ENCODE measurements at places on chromosomes 2 and 18. TPM values are rescaled to one million over a fixed set of nuclear protein-coding genes. Genes with fewer than 3 reads are reported as not detected.
A peak's percentile ranks its signal among the peaks of the same experiment; 100 is the strongest.

- peak overlapping the region; percentile 87 for H3K4me3 ChIP-seq
- no peaks in the 10 kb centered on the region for H3K27me3 ChIP-seq
- H3K27ac ChIP-seq, result peak overlapping the region; percentile 96
- H3K36me3 ChIP-seq, result peaks cover 5% of the 10 kb centered on the region
These were observed 961 bp downstream of the RBM43 start for GRCh38 chr2:151260573-151261230.

GRCh38 chr2:161954103-161954502 lies 119.9 kb downstream of the DPP4 start:
- H3K4me3 ChIP-seq, result peak overlapping the region; percentile 12
- peak; percentile 48 for DNase-seq
- no peak overlapping the region for H3K27ac ChIP-seq
- peaks cover 47% of the 10 kb centered on the region for H3K4me1 ChIP-seq

GRCh38 chr2:39216346-39217191 lies 27.2 kb downstream of the CDKL4 start:
- peak overlapping the region; percentile 20 for H3K4me3 ChIP-seq
- DNase-seq, result peak; percentile 87
- peak overlapping the region; percentile 1 for H3K27ac ChIP-seq
- H3K4me1 ChIP-seq, result peaks cover 29% of the 10 kb centered on the region
- H3K36me3 ChIP-seq, result no peaks in the 10 kb centered on the region

The IL1RL1 gene
- polyA plus RNA-seq, result not detected

The KCNE4 gene
- polyA plus RNA-seq, result not detected

GRCh38 chr2:23602116-23602515 lies 217.1 kb downstream of the KLHL29 start:
- H3K4me1 ChIP-seq, result no peaks in the 10 kb centered on the region
- no peak overlapping the region for H3K4me3 ChIP-seq
- H3K27me3 ChIP-seq, result no peaks in the 10 kb centered on the region
- no peak overlapping the region for H3K27ac ChIP-seq
- DNase-seq, result no peak

GRCh38 chr2:194223218-194223617 lies 1433.8 kb upstream of the SLC39A10 start:
- no peak overlapping the region for H3K27ac ChIP-seq
- no peaks in the 10 kb centered on the region for H3K4me1 ChIP-seq
- DNase-seq, result no peak
- no peak overlapping the region for H3K4me3 ChIP-seq
- H3K36me3 ChIP-seq, result no peaks in the 10 kb centered on the region

The UGT1A6 gene
- not detected for polyA plus RNA-seq

The DCDC2C gene
- polyA plus RNA-seq, result not detected

- H3K4me1 ChIP-seq, result no peaks in the 10 kb centered on the region
- no peak overlapping the region for H3K4me3 ChIP-seq
- H3K36me3 ChIP-seq, result no peaks in the 10 kb centered on the region
- no peak for DNase-seq
- H3K27ac ChIP-seq, result no peak overlapping the region
These were observed 38.2 kb upstream of the LYPD6B start for GRCh38 chr2:149000158-149000938.

DNA sequence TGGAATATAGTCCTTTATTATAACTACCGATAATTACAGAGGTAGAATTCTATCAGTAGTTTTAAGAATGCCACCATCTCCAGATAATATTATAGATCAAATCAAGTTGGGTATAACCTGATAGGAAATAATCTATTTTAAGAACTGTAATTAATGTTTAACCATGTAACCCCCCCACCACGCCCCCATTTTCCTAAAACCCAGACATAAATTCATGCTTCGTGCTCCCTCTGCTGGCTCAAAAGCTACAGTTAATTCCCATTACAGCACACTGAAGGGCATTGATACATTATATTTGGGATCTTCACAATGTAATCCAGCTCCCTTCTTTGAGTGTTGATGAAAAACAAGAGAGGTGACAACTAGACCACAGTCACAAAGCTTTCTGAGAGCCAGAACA lies 228.0 kb upstream of the SMAD7 start:
- no peaks in the 10 kb centered on the region for H3K4me1 ChIP-seq
- no peaks in the 10 kb centered on the region for H3K27me3 ChIP-seq
- H3K4me3 ChIP-seq, result no peak overlapping the region
- no peaks in the 10 kb centered on the region for H3K36me3 ChIP-seq
- H3K27ac ChIP-seq, result no peak overlapping the region

GRCh38 chr2:222844323-222844722 lies 16.5 kb upstream of the ACSL3 start:
- H3K36me3 ChIP-seq, result no peaks in the 10 kb centered on the region
- no peak for DNase-seq
- no peaks in the 10 kb centered on the region for H3K27me3 ChIP-seq
- H3K4me1 ChIP-seq, result no peaks in the 10 kb centered on the region

DNA sequence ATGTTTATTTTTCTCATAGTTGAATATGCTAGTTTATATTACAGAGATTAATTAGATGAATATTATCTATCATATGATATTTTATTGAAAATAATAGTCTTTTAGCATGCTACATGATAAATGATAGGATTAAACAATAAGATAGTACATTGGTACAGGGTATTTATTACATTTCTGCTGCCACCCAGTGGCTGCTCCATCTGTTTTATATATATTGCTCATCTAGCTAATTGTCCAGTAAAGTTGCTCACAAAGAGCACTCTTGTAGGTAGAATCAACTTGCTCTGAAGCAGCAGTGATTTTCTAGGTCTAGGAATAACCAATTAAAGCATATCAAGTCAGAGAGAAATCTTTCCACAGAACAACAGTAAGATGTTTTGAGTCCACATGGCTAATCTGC lies 183.3 kb downstream of the ASXL3 start:
- no peak overlapping the region for H3K4me3 ChIP-seq
- DNase-seq, result no peak
- H3K27ac ChIP-seq, result no peak overlapping the region
- H3K4me1 ChIP-seq, result no peaks in the 10 kb centered on the region

The TMEM247 gene
- not detected for polyA plus RNA-seq

The HOXD4 gene
- not detected for polyA plus RNA-seq

DNA sequence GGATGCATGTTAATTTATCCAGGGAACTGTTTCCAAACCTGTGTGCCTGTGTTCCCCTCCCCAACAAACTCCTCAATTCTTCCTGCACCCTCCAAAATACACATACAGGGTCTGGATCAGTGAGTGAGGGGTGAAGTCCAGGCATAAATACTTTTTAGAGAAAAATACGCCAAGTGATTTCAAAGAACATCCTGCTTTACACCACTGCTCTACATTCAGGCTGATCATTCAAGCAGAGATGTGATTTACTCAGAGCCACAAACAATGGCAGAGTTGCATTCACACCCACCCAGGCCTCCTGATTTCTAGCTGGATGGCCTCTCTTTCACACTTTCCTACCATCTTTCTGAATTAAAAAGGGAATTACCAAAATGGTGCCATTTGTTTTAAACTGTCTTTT lies 289.5 kb upstream of the SLC14A2 start:
- no peak for DNase-seq
- H3K27me3 ChIP-seq, result no peaks in the 10 kb centered on the region
- H3K27ac ChIP-seq, result no peak overlapping the region
- H3K36me3 ChIP-seq, result no peaks in the 10 kb centered on the region
- no peak overlapping the region for H3K4me3 ChIP-seq

DNA sequence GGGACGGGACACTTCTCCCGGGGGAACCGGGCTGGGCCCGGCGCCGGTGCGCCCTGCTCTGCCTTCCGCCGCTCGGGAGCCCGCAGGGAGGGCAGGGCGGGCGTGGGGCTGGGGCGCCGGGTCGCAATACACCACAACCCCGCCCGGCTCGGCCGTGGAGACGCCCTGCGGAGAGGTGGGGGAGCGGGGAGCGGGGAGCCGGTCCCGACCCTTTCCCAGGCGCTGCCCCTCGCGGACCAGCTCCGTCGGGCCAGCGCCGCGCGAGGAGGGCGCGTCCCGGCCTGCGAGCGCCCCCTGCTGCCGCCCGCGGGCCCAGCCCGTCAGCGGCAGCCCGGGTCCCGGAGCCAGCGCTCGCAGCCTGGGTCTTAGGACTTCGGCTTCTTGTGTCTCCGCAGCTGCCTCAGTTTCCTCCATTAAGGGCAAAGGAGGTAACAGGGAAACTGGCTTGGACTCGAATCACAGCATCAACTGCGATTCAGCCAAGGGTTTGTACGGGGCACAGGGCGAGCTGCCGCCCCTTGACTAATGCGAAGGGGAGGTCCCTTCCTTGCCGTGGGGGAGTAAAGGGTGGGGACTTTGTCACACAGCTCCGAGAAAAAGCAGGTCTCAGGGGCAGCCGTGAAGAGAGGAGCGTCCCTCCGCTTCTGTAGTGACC lies 635 bp upstream of the ADRA2B start:
- H3K36me3 ChIP-seq, result no peaks in the 10 kb centered on the region
- H3K27ac ChIP-seq, result peak overlapping the region; percentile 55
- H3K27me3 ChIP-seq, result no peaks in the 10 kb centered on the region

DNA sequence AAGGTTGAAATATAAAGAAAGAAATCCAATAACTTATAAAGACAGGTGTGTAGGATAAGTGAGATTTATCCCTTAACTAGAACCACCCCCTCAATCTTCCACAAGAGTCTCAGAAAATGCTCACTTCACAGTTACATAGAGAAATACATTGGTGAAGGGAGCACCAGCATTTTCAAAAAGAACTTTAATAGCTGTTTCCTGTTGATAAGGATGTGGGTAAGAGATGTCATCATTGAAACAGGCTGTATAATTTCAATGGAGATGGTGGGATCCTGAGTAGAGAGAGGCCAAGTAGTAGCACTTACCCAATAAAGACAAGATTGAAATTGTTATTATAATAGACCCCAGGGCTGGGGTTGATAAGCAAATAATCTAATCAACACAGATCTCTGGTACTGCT lies 162.2 kb upstream of the TACR1 start:
- no peaks in the 10 kb centered on the region for H3K36me3 ChIP-seq
- no peak for DNase-seq
- H3K27ac ChIP-seq, result no peak overlapping the region
- H3K27me3 ChIP-seq, result no peaks in the 10 kb centered on the region

DNA sequence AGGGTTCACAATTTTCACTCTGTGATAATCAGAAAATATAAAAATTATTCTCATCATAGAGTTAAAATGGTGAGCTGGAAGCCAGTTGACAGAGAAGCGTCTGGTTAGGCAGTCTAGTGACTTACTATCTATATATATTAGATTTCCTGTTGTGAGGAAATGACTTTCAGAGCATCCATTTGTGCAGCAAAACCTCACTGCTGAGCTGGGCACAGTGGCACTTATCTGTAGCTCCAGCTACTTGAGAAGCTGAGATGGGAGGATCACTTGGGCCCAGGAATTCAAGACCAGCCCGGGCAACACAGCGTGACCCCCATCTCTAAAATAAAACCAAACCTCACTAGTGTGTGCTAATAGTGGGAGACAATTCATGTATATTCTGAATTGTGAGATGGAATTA lies 7.2 kb upstream of the KIAA2012 start:
- no peaks in the 10 kb centered on the region for H3K36me3 ChIP-seq
- no peaks in the 10 kb centered on the region for H3K27me3 ChIP-seq
- H3K27ac ChIP-seq, result no peak overlapping the region
- no peaks in the 10 kb centered on the region for H3K4me1 ChIP-seq

The GKN2 gene
- not detected for polyA plus RNA-seq

The KIAA2012 gene
- polyA plus RNA-seq, result not detected

The ABCB11 gene
- polyA plus RNA-seq, result not detected

DNA sequence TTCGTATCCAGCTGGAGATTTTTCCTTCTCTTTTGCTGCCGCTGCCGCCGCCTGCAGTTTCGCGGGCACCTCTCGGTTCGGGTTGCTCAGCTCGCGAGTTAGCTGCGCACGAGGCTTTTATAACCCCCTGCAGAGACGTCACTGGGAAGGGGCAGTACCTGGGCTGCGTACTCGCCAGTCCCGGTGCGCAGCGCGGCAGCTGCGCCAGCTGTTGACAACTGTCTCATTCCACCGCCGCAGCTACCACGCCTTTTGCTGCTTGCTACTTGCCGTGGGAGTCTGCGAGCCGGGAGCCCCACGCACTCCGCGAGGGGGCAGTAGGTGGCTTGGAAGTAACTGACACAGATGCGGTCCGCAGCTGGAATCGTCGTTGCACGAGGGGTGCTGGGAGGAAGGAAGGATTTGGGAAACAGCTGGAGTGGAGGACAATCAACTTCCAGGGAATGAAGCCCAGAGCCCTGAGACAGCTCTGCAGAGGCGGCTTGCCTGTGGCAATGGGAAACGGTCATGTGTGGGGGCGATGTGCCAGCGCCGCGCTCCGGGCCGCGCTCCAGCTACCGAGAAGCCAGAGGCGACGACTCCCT lies at the start of gene TACR1:
TSS of gene TACR1 (minus strand) at position 93 of the 584 bp plus-strand sequence. CDS start 586 bp downstream, outside the sequence.
- H3K27ac ChIP-seq, result no peak within 1 kb of the TSS
- no peaks in the 10 kb centered on the region for H3K27me3 ChIP-seq
- no peaks in the 10 kb centered on the region for H3K4me1 ChIP-seq
- peak; percentile 51 for DNase-seq
- no peak within 1 kb of the TSS for H3K4me3 ChIP-seq

DNA sequence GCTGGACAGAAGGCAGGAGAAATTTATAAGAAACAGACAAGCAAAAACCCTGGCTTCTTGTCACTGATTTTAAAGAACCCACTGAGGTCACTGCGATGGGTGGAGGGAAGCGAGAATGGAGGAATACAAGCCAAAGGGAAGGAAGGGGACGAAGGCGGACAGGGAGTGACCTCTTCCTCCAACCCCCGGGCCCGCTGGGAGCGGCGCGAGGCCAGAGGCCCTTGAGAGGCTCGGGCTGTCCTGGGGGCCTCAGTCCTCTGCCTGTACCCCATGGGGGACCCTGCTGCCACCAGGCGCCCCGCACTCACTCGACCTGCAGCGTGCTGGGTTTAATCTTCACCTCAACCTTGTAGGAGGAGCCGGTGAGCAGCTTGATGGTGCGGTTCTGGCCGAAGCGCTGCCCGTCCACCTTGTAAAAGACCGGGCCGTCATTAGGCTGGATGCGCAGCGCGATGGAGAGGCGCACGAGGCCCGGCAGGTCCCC lies 793 bp downstream of the CNRIP1 start:
- H3K36me3 ChIP-seq, result no peaks in the 10 kb centered on the region
- H3K4me3 ChIP-seq, result peak overlapping the region; percentile 42
- no peaks in the 10 kb centered on the region for H3K27me3 ChIP-seq
- no peak for DNase-seq
- H3K4me1 ChIP-seq, result peaks cover 8% of the 10 kb centered on the region

DNA sequence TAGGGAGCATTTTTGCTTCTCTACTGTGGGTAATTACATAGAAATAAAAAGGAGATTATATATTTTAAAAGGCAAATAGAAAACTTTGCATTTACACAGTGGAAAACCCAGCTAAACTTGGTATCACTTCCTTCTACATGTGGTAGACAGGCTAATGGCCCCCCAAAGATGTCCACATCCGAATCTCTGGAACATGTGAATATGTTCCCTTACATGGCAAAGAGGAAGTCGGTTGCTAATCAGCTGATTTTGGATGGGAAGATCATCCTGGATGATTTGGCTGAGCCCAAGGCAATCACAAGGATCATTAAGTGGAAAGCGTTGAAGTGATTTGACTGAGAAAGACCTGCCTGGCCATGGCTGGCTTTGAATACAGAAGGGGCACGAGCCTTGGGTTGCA lies 26.2 kb downstream of the CREG2 start:
- no peaks in the 10 kb centered on the region for H3K36me3 ChIP-seq
- H3K4me3 ChIP-seq, result peak overlapping the region; percentile 24
- H3K4me1 ChIP-seq, result peaks cover 18% of the 10 kb centered on the region
- H3K27ac ChIP-seq, result no peak overlapping the region
- no peaks in the 10 kb centered on the region for H3K27me3 ChIP-seq
- DNase-seq, result no peak

Measured in naive thymus-derived CD4-positive, alpha-beta T cell (primary cell).